ENCODE measurements at places on chromosomes 5 and 9. TPM values are rescaled to one million over a fixed set of nuclear protein-coding genes. Genes with fewer than 3 reads are reported as not detected.

SPINK13 gene
- 1.2 TPM for polyA plus RNA-seq

MAT2B gene
- polyA plus RNA-seq = 78.9 TPM

IL3 gene
- polyA plus RNA-seq = not detected

PSD2 gene
- 1.2 TPM for polyA plus RNA-seq

GRCh38 chr9:128906741-128907140, 14.0 kb upstream of the PHYHD1 start:
- no peak for DNase-seq

GRCh38 chr5:75678155-75678554, 39.1 kb downstream of the POC5 start:
- no peak for DNase-seq
